ENCODE measurements at places on chromosomes 12 and 14.
A peak's percentile ranks its signal among the peaks of the same experiment; 100 is the strongest.

DNA sequence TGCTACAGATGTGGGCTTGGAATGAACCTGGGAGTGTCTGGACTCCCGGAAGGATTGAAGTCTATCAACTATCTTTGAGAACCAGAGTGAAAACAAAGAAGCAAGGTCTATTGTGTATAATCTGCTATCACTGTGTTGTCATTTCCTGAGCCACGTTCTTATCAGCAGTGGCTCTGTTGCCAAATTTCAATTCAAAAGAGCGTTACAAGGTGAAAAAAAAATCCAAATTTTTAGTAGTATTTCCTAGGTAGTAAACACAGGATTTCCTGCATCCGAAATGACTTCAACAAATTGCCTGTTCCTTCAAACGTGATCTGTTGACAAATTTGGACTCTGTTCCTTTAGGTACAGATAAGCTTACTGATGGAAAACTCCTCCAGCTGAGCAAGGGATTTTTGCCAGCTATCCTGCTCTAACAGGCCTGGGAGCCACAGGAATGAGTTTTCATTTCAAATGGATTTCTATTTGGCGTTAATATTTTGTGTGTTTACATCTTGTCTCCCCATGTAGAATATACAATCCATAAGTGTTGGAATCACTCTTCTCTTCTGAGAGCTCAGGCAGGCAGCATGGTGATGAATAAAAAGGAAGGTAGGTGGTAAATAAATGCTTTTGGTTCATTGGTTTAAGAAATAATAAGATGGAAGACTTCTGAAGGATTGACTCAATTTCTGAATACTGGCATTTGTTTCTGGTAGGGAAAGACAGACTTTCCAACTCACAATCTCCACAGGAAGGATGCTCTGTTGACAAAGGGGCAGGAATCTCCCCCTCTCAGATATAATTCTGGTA, 58.5 kb downstream of the GPR135 start:
- DNase-seq = no peak

DNA sequence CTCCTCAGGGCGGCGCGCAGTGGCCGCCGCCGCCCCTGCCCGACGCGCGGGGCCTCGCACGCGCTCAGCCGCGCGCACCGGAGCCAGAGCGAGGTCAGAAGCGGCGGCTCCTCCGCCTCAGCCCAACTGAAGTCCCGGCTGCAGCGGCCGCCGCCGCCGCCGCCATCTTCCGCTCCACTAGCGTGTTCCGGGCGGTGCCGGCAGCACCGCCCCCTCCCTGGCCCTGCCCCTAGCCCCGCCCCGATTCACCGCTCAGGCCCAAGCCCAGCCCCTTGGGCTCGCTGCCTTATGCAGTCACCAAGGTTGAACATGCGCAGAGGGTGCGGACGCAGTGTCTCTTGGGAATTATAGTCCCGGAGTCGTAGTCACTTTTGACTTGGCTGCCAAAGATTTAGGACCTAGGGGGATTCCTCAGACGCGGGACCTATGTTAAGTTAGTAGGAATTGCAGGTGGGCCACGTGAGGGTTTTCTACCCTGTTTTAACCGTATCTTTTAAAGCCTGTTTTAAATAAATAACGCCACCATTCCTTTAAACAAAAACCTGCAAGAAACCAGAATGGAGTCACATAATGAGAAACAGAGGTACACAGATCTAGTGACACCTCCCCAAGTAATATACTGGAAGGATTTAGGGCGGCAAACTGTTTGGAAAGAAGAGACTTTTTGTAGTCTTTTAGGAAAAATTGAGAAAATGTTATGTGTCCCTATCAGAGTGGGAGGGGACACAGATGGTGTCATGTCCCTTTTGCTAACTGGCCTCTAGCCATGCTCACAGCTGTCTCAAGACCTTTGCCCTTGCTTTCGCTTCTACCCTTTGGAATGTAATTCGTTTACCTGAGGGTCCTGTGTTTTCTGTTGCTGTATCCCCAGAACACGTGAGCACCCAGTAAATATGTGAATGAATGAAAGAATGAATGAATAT, at the start of gene PPTC7:
TSS of gene PPTC7 (minus strand) at position 182 of the 923 bp plus-strand sequence. CDS start 287 bp downstream, outside the sequence.
- DNase-seq = peak; percentile 98

- no peak for DNase-seq
Measured at GRCh38 chr14:51845811-51846210, 14.6 kb upstream of the GNG2 start.

DNA sequence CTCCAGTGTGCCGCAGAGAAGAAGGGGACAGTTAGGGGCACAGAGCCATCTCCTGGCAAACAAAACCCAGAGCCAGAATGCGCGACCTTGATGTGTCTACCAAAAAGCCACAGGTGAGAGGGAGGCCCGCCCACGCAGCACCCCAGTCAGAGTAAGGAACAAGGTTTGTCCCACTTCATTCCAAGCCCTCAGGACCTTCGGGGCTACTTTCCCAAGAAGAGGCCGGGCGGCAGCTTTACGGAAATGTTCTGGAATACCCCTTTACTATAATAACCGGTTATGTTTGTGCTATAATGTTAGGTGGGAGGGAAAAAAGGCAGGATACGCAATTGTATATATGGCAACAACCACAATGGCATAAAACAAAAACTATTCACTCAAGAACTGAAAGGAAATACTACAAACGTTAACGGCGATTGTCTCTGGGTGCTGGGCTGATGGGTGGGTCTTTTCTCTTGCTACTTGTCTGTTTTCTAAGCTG, 12.3 kb downstream of the CCDC88C start:
- no peak for DNase-seq

GRCh38 chr14:96130854-96131253, 73.8 kb upstream of the BDKRB2 start:
- no peak for DNase-seq

- DNase-seq = no peak
Measured at GRCh38 chr14:69325646-69326265, 65.8 kb downstream of the GALNT16 start.

GRCh38 chr12:110171636-110172035, 47.5 kb downstream of the IFT81 start:
- no peak for DNase-seq

Data from NCI-H345 (cell line).